ENCODE measurements at places on chromosomes 2 and 18. TPM values are rescaled to one million over a fixed set of nuclear protein-coding genes. Genes with fewer than 3 reads are reported as not detected.

Gene UGT1A10
- polyA plus RNA-seq, result not detected

Gene INHBB
- polyA plus RNA-seq, result not detected

Gene ASTL
- polyA plus RNA-seq, result not detected

Gene ADGRF3
- polyA plus RNA-seq, result 1.4 TPM

Gene COL3A1
- polyA plus RNA-seq, result not detected

Gene MAL
- polyA plus RNA-seq, result 0.49 TPM

Gene DCDC2C
- polyA plus RNA-seq, result not detected

Measured in naive B cell (primary cell).